Left lobe of liver (tissue), 2 donors: ENCODE measurements at places on chromosomes 12 and 14.

DNA sequence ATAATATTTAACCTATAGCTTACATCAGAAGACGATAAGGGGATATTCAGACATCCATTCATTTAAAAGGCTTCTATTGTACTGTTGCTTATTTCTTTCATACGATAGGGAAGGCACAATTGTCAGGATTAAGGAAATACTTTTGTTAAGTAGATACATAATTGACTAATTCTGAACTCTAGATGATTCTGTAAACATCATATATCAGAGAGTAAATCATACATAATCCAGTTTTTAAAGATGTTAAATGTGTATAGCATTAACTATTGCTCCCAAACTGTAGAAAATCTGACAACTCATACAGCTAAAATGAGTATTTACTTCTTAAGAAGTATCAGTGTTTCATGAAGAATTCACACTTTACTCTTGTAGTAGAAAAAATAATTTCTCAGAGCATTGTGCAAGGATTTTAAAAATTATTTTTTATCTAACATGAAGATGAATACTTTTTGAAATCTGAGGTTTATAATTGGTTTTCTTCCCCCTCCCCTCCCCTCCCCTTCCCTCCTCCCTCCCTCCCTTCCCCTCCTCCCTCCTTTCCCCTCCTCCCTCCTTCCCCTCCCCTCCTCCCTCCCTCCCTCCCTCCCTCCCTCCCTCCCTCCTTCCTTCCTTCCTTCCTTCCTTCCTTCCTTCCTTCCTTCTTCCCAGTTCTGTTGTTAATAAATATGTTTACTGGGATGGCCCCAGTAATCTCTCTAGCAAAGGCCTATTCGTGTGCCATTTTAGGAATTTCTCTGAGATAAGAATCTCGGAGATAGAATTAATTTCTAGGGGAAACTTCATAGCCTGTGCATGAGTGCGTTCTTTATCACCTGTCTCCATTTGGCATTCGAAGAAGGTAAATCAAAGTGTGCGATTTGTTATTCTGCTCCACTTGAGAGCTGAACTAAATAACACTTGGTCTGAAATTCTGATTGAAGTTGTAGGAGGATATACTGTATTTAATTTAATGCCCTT, 2.3 kb downstream of the NPAS3 start:
- DNase-seq, result no peak

DNA sequence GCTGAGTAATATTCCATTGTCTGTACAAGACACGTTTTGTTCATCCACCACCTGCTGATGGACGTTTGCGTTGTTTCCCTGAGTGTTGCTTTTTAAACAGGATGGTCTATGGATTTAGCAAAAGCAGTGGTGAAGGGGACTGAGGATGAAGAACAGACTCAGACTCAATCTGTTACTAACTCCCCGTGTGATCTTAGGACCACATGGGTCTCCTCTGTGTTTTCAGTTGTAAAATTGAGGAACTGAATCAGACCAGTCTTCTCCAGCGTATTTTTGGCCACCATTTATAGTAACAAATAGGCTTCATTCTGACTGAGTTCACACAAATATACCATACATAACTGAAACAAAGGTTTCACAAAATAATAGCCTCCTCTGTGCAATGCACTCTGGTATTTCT, 85.6 kb downstream of the FOXN3 start:
- no peak for DNase-seq

DNA sequence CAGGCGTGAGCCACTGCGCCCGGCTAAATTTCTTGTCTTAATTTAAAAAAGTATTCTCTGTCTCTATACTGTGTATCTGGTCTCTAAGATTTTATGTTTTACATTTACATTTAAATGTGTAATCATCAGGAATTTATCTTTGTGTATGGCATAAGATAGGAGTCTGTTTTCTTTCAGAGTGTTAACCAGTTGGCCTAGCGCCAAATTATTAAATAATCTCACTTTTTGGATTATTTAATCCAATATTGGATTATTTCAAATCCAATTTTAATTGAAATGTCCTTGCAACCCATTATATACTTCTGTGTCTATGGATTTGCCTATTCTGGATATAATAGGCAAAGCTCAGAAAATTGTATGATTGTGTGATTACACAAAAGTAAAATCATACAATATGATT, 45.0 kb downstream of the BAZ2A start:
- DNase-seq, result no peak

GRCh38 chr14:69281450-69282169, 21.7 kb downstream of the GALNT16 start:
- peak; percentile 26 for DNase-seq

DNA sequence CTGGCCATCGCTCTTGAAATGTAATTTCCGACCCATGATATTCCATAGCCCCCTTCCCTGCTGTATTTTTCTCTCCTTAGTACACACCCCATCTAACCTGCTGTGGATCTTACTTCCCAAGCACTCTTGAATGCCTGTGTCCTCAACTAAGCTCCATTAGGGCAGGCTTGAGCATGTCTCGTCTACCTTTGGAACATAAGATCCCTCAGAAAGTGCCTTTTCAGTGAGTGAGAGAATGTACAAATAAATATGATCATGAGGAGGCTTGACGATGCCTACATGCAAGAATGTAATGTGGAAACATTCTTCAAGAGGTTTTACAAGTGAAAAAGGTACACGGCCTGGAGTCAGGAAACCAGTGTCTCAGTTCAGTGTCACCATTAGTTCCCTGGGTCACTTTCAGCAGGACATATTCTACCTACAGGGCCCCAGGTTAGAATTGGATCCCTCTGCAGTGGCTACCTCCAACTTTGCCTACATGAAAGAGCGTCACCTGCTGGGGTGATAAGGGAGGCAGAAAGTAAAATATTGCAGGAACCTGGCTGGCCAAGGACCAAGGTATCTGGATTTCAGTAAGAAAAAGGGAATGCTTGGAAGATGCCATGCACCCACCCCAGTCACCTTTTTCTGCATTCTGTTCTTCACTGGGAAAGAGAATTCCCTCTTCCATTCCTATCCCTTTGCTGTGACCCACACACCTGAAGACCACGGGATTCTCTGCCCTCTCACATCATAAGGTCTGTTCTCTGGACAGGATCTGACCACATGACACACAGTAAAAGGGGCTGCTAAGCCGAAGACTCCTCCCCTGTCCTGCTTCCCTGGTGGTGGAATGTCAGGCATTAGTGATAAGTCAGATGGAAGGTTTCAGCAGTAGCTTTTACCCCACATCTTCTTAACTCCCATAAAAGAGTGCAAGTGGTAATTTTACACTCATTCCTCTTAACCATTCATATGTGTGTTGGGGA, 24.6 kb upstream of the SERPINA1 start:
- DNase-seq, result peak; percentile 74

GRCh38 chr12:108884116-108885012, 4.5 kb downstream of the DAO start:
- DNase-seq, result no peak

- DNase-seq, result no peak
Observed at GRCh38 chr12:122523846-122524718, 2.7 kb downstream of the RSRC2 start.

- no peak for DNase-seq
Observed at GRCh38 chr14:96065661-96066459, 26.7 kb downstream of the C14orf132 start.

DNA sequence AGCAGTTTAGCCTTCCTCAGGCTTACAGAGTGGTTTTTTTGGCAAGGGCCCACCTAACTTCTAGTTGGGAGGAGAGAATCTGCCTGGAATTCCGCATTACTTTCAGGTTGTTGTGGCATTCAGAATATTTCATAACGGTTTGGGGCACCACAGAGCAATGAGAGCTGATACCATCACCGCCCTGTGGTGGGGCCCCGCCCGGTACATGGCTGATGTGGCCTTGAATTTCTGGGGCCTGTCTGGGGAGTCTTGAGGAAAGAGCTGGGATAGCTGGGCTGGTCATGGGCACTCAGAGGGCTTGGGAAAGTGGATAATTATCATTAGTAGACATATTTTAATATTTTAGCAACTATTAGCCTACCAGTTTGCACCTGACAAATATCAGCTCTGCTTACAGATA, 4.2 kb downstream of the TESPA1 start:
- DNase-seq, result no peak

DNA sequence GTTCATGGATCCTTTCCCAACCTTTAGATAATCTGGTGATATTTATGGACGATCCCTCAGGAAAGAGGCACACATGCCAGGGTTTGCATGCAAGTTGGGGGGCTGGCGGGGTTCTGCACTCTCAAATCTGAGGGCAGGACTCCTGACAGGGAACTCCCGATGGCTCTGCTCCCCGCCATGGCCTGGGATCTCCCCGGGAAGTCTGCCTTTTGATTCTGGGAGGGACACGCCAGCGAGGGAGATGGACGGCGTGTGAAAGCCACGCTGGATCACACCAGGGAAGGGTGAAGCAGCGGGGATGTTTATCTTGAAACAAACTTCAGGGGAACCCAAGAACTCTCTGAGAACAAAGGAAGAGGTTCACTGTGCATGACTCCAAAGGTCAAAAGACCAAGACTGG, 43.6 kb downstream of the LGMN start:
- no peak for DNase-seq

GRCh38 chr14:54683882-54684794, 117.2 kb downstream of the SAMD4A start:
- DNase-seq, result no peak

GRCh38 chr12:119178544-119179334, at the start of gene HSPB8:
HSPB8 (plus strand) TSS chr12:119178931; CDS start chr12:119179313, 382 bp downstream.
- peak; percentile 60 for DNase-seq

GRCh38 chr14:55341781-55342180, 69.8 kb downstream of the ATG14 start:
- DNase-seq, result no peak

- no peak for DNase-seq
Observed at GRCh38 chr14:22218728-22219127, 370.3 kb downstream of the DAD1 start.

DNA sequence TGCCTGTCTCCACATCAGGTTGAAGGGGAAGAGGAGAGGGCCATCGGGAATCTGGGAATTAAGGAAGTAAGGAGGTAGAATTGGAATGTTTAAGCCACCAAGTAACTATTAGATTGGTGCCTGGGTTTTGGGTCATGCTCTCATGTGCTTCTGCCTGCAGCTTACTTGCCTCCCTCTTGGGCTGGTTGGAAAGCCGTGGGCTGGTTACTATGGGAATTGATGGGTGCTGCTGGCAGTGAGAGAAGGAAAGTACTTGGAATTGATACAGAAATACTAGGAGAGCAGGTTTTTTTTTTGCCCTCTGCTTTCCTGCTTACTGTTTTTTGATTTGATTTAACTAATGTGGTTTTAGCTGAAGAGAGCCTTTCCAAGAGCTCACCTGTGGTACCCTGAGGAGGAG, 493.5 kb upstream of the RGS6 start:
- DNase-seq, result no peak

DNA sequence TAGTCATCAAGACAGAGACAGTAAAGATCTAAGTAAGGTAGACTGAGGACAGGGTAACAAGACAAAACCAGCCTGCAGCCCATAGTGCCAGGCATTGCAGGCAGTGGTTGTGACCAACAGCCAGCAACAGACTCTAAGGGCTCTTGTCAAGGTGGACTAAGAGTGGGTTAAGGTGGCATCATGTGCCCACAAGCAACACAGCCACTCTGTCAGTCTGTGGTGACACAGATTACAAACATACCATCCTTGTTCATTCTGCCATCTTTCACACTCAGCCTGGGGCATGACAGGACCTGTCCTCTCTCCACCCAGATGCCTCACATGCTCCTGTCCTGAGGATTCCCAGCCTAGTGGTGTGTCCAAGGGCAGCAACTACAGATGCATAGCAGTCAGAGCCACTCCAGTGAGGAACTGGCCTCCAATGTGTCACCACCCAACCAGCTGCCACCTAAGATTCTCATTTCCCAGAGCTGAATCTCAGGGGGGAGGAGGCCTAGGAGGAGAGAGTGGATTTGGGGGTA, 28.3 kb downstream of the VDR start:
- no peak for DNase-seq

DNA sequence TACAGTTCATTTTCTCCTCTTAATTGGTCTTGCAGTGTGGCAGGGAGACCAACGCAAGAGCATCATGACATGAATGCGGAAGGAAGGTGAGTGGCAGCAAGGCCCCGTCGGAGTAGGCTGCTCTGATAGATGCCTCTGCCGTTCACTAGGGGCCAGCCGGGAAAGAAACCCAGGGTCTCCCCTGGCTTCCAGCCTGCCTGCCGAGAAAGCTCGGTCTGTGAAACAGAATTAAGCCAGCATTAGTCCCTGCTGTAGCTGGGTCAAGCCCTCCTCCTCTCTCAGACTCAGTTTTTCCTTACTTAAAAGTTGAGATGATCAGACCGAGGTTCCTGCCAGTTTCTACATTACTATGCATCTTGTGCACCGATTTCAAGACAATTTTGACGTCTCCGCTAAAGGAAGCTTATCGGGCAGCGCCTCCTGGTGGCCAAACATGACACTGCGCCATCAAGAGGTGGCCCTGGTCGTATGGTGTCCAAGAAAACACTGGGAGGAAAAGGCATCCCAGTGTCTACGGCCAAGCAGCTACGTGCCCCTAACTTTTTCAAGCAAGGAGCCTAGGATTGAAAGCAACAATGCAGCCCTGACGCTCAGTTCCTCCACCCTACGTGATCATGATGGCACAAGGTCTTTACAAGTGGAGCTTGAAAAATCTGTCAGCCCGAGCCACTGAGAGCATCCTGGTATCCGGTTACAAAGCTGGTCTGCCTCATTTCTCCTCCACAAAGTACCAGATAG, 131.6 kb downstream of the KSR2 start:
- peak; percentile 69 for DNase-seq

GRCh38 chr12:63922474-63922873, 78.0 kb downstream of the SRGAP1 start:
- no peak for DNase-seq
